ENCODE measurements at places on chromosomes 3 and 15. TPM values are rescaled to one million over a fixed set of nuclear protein-coding genes. Genes with fewer than 3 reads are reported as not detected.

C3orf80 gene
- 1.1 TPM for total RNA-seq

GOLGA6L9 gene
- total RNA-seq = 2.6 TPM

MFGE8 gene
- total RNA-seq = 61.3 TPM

TOMM70 gene
- 13.1 TPM for total RNA-seq

SLC22A13 gene
- 0.32 TPM for total RNA-seq

SELENOS gene
- total RNA-seq = 122 TPM

IL20RB gene
- total RNA-seq = 0.27 TPM
